ENCODE measurements at places on chromosomes 7 and 10.

DNA sequence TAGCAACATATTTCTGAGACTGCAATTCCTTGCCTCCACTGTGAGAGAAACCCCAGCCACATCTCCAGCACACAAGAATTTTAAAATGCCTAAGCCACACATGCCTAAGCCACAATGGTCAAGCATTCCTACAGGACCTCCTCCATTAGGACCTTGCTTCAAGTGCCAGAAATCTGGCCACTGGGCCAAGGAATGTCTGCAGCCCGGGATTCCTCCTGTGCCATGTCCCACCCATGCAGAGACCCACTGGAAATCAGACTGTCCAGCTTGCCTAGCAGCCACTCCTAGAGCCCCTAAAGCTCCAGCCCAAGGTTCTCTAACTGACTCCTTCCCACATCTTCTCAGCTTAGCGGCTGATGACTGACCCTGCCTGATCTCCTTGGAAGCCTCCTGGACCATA is 117.5 kb downstream of the AHR start:
- DNase-seq, result no peak

DNA sequence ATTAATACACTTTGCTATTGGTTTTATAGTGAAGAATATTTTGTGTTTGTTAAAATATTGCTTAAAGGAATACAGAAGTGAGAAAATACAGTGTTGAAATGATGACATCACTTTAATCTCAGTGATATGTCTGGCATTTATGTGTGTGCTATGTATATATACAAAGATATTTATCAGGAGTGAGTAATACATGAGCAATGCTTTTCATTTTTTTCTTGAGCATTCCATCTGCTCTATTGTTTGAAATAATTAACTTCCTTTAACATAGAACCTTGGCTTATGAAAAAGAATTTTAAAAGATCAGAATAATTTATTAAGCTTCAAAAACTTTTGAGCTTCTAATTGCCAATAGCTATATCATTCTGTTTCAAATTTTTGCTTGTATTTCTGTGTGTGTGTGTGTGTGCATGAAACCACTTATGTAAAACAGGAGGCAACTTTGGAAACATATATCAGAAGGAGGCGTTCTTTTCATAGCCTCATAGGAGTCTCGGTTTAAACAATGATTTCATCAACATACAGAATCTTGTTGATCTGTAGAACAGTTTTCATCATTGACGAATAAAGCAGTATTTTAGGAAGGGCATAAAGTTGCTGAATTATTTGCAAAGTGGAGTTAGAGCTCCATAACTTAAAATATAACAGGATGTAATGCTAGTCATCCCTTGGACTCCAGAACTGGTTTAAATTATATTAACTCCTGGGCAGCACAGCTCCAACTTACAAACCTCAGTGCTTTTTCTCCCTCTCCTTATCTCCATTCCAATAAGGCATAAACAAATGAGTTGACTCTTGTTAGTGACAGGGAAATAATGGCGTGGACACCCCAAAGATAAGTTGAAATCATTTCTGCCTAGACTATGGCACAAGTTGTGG is 228.4 kb upstream of the DGKB start:
- no peak for DNase-seq

- no peak for DNase-seq
These were observed 174.6 kb upstream of the KLF6 start for GRCh38 chr10:3959370-3960325.

DNA sequence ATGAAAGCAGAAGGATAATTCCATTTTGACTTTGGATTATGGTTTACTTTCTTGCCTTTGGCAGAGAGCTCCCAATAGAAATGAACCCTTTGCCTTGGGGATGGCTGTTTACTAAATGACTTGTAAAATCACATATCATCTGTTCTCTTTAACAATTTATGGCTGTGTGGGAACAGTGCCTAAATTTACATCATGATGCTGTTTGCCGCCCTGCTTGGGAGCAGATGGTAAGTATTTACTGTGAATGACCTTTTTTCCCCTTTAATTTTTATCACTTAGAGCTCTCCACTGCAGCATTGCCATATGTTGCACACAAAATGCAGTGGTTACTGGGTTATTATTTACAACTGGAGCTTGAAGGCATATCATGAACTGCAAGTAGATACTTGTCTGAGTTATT is 13.4 kb downstream of the HEPACAM2 start:
- DNase-seq, result no peak

- DNase-seq, result no peak
These were observed 91.1 kb upstream of the GNA12 start for GRCh38 chr7:2934984-2935740.

DNA sequence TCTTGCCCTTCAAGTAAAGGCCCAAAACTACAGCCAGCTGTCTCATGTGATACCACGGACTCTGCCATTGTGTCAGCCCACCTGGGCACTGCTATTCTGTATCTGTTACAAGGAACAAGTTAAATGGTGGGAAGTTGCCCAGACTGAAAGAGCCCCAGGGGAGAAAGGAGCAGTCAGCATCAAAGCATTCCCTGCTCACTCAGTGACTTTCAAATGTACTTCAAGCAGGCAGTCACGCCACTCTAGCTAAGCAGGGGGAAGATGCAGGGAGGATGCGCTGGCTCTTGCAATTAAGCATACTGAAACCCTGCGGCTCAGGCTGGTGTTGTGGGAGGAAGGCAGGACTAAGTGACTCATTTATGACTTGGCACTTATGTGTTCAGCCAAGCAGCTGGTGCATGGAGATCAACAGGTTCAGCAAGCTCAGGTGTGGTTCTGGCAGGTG is 1249.6 kb downstream of the TYW1 start:
- no peak for DNase-seq

DNA sequence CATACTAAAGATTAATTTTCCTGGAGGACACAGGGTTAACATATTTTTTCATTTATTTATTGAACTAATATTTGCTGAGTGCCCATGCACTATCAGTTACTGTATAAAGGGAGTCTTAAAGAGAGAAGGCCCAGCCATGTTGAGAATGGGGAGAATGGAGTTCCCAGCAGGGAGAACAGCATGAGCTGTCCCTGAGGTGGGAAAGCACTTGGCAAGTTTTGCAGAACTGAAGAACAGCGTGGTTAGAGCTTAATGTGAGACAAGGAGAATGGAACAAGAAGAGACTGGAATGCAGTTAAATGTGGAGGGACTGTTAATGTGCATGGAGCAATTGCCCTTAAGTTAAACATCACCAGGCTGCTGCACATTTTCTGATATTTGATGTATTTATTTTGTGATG is 435.4 kb downstream of the SUGCT start:
- no peak for DNase-seq

- no peak for DNase-seq
These were observed 216.0 kb upstream of the AGK start for GRCh38 chr7:141335164-141335563.

DNA sequence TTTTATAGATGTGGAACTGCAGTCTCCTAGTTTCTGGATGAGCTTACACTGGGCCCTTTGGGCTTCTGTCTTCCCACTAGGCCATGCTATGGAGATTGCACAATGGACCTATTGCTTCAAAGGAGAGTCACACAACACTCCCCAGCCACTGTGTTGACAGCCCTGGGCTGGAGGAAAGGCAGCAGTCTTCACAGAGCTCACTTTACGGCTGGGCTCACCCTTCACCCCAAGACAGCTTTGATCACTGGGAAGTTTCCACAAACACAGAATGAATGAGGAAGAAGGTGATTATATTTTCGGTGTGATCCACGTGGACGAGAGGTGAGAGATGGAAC is 92.7 kb upstream of the GDF10 start:
- no peak for DNase-seq

- DNase-seq, result no peak
These were observed 39.5 kb downstream of the ZNF117 start for GRCh38 chr7:64951250-64951848.

DNA sequence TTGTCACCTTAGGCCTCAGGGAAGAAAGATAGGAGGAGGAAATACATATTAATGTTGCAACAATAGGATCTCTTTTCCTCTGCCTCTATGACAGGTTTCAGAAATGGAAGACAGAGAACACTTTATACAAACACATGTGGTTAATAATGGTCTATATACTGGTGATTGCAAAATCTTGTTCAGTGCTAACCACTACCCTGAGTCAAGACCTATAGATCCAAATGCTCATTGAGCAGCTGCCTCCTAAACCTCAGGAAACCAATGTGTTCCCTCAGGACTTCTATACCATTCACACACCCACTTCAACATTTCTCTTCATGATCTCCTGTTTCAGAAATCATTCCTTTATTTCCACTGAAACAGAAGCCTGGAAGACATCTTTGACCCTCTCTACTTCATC is 32.5 kb upstream of the VWDE start:
- no peak for DNase-seq

DNA sequence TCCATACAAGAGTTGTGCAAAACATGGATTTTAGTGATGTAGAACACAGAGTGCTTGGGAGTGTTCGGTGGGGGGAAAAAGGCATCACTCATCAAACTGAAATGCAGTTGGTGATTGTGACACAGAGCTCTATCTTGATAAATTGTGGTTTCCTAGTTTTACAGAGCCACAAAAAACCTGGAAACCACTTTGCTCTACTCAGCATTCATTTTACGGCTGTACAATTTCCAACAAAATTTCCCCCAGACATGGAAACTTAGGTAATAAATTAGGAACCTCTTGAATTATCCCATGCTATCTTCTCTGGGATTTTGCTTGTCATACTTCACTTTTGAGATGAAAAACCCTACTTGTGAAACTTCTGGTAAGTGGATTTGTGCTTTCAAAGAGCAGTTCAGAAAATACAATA is 614.9 kb upstream of the FZD8 start:
- DNase-seq, result no peak

DNA sequence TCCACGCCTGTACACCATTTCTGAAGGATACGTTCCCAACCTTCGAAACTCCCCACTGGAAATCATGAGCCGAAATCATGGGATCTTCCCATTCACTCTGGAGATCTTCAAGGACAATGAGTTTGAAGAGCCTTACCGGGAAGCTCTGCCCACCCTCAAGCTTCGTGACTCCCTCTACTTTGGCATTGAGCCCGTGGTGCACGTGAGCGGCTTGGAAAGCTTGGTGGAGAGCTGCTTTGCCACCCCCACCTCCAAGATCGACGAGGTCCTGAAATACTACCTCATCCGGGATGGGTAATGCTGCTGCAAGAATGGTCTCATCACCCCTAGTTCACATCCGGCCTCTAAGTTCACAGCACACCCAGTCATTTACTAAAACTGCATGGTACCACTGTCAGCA is 30.3 kb downstream of the PLA2G12B start:
- DNase-seq, result no peak

DNA sequence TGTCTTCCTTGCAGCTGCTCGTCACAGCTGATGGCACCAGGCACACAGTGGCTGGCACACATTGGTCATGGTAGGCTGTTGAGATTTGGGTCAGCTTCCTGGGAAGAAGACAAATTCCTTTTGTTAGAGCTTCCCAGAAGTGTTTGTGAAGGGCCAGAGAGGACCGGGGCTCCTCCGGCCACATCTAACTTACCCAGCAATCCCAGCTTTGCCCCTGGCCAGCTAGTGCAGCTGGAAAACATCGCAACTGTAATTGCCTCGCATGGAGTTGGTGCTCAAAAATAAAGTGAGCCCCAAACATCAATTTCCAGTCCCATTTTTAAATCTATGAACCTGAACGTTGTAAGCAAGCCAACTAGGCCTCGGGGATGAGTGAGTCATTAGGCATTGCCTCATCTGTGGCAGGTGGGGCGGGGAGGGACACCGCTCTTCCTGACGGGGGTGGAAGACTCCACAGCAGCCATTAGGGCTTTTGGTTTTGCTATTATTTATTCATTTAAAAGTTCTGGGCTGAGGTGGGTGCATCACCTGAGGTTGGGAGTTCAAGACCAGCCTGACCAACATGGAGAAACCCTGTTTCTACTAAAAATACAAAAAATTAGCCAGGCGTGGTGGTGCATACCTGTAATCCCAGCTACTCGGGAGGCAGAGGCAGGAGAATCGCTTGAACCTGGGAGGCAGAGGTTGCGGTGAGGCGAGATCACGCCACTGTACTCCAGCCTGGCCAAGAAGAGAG is 12.4 kb downstream of the CPA5 start:
- no peak for DNase-seq

GRCh38 chr7:151177310-151177709 is 9.7 kb downstream of the ASB10 start:
- DNase-seq, result no peak

GRCh38 chr10:1047937-1048336 is 982 bp downstream of the IDI1 start:
- DNase-seq, result no peak

DNA sequence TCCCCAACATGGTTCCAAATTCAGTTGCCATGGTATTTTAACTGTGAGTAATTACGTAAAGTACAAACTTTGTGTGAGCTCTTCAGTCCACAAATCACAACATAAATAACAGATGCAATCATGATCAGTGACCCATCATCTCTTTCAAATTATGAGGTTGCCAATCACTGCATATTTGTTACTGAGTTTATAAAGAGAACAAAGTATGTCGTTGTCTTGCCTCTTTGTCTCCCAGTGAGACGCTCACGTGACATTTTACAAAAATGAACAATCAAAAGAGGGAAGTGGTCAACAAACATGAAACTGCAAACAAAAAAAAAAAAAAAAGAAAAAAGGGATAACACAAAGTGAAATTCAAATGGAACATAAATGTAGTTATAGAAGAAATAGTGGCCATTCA is 122.7 kb upstream of the PDSS1 start:
- DNase-seq, result no peak

DNA sequence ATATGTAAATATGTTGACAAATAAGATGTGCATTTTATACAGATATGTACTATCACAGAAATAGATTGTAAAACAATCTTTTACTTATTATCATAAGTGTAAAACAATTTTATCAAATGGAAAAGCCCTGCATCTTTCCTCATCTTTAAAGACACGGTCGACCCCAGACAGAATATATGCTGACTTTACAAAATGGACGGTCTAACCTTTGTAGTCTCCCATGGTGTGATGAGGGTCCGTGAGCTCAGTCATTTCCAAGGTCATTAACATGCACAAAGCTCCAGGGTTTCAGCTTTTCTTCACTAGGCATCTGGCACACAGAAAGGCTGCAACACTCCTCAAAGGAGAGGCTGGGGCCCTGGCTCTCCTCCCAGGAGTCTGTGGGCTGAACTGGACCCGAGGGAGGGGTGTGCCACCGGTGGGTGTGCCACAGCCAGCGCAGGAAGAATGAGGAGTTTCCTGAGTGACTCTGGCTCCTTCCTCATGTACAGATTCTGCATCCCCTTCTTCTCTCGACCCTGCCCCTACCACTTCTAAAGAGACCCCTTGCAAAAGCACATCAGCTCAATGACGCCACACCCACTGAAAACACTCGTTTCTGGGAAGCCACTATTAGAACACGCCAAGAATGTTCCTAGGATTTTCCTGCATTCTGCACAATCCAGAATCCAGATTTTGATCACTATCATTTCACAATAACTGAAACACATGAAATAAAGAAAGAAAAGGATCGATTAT is 26.2 kb upstream of the ABLIM1 start:
- no peak for DNase-seq

DNA sequence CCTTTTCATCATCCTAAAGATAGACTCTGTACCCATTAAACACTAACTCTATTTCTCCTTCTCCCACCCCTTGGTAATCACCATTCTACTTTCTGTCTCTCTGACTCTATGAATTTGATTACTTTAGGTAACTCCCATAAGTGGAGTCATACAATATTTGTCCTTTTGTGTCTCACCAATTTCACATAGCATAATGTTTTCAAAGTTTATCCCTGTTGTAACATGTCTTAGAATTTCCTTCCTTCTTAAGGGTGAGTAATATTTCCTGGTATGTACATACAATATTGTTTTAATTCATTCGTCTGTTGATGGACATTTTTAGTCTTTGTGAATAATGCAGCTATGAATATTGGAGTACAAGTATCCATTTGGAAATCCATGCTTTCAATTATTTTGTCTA is 50.9 kb upstream of the CDCA7L start:
- no peak for DNase-seq
